ENCODE measurements at places on chromosomes 6 and 20.

DNA sequence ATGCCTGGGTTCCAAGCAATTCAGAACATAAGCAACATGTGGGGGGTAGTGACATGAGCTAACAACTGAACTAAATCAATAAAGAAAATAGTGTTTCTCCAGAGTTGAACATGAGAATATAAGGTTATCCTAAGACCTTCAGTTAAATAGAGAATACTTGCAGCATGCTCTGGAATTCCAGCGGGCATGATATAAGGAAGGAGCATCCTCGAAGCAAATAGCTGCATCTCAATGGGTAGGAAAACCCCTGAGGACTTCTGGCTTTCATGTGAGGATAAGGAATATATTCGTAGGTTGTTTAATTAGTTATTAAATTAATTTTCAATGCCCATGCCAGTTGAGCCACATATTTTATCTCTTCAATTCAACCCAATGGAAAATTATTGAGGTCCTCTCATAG, 631.2 kb upstream of the EPHA7 start:
- DNase-seq, result no peak

DNA sequence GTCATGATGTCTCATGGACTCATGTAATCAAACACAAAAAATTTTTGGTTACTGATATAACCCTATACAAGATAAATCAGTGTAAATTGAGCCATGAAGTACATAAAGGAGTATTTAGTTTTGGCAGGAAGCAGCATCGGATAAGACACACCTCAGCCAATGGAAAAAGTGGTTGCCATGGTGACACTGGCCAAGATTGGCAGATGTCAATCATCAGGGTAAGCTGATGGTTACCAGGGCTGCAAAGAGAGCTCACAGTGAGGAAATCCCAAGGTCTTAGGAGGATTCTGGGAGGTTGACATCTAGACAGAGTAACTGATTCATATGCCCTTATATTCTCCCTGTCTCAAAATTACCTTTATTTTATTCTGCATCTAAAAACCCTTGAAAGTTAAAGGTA, 203.8 kb upstream of the PCSK2 start:
- DNase-seq, result no peak

DNA sequence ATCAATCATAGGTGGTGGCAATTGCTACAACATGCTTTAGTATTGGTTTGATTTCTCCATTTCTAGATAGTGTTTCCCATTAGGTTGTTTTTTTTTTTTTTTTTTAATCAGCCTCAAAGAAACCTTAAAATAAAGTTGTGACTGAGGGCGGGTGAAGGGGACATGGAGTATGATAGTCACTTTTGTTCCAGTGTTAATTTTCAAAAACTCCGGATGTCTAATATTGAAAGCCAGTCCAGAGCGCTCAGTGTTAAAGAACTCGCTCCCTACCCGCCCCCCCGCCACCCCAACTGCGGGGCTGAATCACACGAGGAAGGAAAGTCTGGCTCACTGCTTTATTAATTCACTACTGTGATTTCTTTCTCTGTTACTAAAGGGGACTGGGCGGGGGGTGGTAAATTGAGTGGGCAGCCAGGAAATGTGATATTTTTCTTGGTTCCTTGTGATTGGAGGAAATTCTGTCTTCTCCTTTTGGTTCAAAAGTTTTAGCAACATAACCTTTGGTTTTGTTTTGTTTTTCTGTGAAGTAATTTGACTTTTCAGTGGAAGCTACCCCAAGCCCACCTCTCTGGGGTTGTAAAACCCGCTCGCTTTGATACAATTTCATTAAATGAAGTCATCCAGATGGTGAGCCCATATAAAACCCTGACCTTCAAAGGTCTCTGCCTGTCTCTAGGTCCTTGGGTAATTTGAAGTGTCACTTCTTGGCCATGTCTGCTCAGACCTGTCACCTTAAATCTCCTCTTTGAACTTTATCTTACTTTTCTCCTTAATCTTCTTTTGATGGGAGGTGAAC, 38.0 kb downstream of the TNFAIP3 start:
- DNase-seq, result peak; percentile 46

DNA sequence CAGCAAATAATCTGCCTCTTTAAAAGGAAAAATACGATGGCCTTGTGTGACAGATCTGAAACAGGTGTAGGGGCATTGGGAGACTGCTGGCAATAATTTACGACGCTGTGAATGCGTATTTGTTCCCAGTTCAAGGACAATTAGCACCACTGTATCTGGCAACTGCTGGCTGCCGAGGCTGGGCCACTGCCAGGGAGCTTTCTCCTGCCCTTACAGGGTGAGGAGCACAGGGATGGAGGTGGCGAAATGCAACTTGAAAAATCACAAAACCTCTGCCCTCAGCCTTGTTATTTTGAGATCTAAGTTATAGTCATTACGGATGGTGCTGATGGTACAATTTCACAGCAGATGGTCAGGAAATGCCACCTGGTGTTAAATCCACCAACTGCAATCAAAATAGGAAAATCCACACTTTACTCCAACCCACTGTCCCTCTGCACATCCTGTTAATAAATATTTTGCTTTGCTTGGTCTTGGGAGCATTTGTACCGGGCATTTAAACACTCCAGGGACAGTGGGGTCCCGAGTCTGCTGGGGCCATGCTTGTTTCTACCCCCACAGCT, 6.4 kb downstream of the MYLK4 start:
- no peak for DNase-seq

- no peak for DNase-seq
Observed at GRCh38 chr6:1201547-1202200, 110.2 kb upstream of the FOXQ1 start.

DNA sequence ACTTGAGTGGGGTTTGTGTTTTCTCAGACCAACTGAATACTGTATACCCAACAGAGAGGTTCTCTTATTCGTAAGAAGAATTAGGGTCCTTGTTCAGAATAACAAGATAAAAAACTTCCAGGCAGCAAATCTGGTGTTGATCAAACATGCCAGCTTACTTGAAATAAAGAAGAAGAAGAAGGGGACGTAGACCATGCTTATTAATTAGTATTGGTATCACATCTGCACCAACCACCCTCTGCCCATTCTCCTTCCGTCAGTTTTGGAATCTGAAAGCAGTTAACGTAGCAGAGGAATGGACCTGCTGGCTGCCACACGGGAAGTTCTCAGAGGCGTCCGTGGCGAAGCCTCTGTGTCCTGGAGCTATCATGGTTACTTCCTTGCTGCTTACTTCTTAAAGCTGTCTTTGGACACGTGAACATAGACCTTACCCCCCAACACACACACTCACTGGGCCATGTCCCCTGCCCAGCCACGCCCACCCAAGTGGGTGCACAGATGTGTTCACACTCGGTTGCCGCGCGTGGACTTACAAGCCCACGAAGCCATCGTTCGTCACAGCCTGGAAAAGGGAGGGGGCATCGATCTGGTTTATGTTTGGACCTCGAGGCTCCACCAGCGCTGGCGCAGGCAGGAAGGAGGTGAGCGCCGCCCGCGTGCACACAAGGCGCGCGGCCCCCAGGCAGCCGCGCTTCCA, 4.1 kb upstream of the DLL1 start:
- DNase-seq, result no peak

GRCh38 chr20:48889140-48889790, 32.2 kb upstream of the ARFGEF2 start:
- DNase-seq, result no peak

DNA sequence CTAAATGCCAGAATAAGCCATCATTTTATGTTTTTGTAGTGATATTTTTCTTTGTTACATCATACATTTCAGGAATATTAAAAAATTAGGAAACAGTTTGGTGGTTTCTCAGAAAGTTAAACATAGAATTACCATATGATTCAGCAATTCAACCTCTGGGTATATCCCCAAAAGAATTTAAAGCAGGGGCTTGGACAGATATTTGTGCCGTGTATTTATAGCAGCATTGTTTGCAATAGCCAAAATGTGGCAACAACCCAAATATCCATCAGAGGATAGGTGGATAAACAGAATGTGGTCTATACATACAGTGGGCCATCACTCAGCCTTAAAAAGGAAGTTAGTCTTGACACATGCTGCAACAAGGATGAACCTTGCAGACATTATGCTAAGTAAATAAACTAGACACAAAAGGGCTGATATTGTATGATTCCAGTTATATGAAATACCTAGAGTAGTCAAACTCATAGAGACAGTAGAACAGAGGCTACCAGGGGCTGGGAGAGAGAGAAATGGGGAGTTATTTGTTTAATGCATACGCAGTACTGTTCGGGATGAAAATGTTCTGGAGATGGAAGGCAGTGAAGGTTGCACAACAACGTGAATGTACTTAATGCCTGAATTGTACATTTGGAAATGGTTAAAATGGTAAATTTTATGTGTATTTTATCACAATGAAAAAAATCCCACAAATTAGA, 18.9 kb upstream of the TRAF3IP2 start:
- DNase-seq, result no peak

DNA sequence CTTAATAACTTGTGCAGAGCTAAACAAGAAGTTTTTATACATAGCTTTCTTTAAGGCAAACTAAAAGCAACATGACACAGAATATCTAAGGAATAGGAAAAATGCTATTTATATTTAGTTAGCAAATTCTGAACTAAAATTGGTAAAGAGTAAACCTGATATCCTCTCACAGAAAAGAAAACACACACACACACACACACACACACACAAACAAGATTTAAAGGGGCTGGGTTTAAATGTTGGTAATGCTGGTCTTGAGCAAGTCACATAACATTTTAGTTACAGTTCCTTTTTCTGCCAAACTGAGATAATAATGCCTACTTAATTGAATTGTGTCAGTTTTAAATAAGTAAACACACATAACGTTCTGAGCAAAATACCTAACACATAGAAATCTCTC, 1.6 kb downstream of the TRDN start:
- DNase-seq, result no peak

DNA sequence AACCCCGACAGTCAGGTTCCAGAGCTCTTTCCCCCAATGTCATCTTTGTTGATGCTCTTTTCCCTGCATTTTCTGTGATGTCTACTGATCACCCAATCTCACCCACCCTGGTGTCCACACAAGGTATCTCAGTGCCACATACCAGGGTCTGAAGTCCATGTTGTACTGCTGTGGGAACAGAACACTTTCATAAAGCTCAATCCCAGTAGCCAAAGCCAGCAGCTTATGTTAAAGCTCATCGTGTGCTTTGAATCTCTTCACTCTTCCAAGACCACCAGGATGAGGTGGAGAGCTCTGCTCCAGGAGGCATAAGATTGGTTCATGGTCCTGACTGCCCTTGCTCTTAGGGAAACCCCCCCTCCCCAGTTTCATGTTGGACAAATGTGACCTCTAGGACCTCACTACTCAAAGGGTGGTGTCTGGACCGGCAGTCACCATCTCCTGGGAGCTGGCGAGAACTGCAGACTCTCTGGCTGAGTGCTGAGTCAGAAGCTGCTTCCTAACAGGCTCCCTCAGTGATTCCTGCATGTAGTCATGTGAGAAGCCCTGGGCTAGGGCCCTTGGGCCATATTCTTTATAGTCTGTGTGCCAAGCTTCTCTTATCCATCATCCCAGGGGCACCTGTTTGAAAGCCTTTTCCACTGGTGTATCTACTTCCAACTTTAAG, 13.4 kb upstream of the CPNE5 start:
- no peak for DNase-seq

DNA sequence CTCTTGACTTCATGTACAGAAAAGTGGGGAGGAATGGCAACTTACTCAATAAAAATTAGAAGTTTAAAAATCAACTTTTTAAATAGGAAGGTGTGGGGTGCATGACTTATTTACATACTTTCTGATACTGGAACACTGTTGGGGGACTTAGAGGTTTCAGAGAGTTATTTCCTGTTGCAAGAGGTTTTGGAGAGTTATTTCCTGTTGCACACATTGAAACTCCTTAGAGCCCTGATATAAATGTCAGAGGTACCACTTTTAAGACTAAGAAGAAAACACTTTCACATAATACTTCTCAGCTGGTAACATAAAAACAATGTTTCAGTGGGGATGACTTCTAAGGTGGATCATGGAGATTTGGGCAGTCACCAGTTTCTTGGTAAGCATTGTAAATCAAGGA, 579.9 kb downstream of the MMUT start:
- no peak for DNase-seq

DNA sequence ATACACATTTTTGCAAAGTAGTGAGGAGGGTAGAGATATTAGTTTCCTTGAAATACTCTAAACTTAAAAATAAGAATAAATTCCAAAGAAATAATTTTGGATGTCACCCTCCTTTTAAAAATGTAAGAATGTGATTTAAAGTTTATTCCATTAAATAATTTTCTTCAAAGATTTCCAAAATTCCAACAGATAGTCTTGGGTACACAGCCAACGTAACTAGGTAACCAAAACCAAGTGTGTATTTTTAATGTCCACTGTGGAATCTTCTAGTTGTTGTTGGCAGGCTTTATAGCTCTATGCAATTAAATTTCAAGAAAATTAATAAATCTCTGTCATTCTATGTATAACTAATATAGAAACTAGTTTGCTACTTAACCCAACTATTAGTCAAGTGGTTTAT, 101.3 kb downstream of the COL21A1 start:
- no peak for DNase-seq

DNA sequence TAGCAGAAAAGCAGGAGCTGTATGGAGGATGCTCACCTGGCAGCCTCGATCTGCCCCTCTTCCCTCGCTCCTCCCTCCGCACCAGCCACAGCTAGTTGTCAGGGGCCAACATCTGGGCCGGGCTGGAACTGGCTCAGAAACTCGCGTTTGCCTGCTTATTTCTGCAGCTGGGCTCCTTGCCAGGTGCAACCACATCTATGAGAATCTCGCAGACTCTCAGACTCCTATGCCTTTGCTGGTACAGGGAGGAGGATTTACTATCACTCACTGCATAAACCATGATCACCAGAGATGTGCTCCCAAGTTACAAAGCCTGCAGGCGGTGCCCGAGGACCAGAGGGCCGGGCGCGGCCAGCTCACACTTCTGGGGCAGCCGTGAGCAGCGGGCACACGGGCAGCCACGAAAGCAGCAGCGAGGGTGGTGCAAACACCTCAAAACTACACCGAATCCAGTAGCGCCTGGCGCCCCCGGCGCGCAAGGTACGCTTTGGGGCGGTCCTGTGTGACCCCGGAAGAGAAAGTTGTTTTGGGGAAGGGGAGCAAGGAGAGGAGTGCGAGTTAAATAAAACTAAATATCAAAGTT, 577 bp upstream of the LRRC1 start:
- peak; percentile 42 for DNase-seq

DNA sequence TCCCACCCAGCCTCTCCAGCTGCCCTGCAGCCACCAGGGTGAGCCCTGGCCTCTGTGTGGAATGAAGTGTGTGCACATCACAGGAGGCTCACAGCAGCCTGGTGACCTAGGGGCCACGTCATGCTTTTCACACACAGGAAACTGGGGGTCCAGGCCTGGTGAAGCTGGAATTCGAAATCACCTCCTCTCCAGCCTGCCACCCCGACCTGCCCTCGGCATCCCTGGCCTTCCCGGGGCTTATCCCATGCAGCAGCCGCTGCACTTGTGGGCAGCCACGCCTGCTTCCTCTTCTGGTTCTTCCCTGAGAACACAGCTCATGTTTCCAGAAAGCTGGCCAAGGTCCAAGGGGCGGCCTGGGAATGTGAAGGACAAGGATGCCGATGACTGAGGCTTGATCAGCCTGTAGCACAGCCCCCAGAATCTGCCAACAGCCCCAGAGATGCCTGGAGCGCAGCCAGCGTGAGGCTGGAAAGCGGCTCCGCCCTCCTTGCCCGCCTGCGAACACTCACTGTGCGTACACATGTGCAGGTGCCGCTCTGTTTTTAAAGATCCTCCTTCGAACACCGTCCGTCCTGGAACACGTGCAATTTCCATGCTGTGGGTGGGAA, 4.2 kb upstream of the NTSR1 start:
- DNase-seq, result no peak

GRCh38 chr20:4932061-4932460, 69.2 kb downstream of the SLC23A2 start:
- DNase-seq, result no peak

- DNase-seq, result no peak
Observed at GRCh38 chr20:37316116-37316774, 26.8 kb downstream of the MANBAL start.

- no peak for DNase-seq
Observed at GRCh38 chr20:50819349-50819748, 24.5 kb downstream of the BCAS4 start.

Measured in stimulated activated effector memory CD8-positive, alpha-beta T cell treated with anti-CD3 and anti-CD28 coated beads, Interleukin-12 subunit alpha, Interleukin-12 subunit beta, amount 100 ng/mL, for 72 hours (primary cell).